ENCODE measurements at places on chromosomes 16 and 17. TPM values are rescaled to one million over a fixed set of nuclear protein-coding genes. Genes with fewer than 3 reads are reported as not detected.

Gene GPR142
- total RNA-seq = not detected

Gene SEPTIN12
- total RNA-seq = not detected

- DNase-seq = no peak
Observed at GRCh38 chr17:44376124-44376523, 12.5 kb upstream of the FAM171A2 start.

Gene IRX3
- total RNA-seq = 6.5 TPM

GRCh38 chr17:69375229-69375628, 39.3 kb upstream of the MAP2K6 start:
- DNase-seq = no peak

DNA sequence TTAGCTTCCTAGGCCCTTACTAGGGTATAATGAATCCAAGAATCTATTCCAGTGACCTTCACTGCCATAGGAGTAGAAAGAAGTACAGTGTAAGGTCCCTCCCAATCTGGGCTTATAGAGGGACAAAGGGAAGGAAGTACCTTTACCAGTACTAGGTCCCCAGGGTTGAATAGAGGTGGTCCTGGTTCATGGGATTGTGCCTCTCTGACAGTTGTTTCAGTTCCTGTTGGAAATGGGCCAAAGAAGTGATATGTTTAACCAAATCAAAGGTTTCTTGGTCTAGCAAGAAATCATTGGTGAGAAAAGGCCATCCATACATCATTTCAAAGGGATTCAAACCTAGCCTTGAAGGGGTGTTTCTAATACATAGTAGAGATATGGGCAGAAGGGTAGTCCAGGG, 16.0 kb upstream of the ZNHIT3 start:
- no peak for DNase-seq

GRCh38 chr17:3659541-3660111, 8.8 kb downstream of the TAX1BP3 start:
- DNase-seq = peak; percentile 94

GRCh38 chr16:49349446-49350168, 24.0 kb upstream of the C16orf78 start:
- no peak for DNase-seq

DNA sequence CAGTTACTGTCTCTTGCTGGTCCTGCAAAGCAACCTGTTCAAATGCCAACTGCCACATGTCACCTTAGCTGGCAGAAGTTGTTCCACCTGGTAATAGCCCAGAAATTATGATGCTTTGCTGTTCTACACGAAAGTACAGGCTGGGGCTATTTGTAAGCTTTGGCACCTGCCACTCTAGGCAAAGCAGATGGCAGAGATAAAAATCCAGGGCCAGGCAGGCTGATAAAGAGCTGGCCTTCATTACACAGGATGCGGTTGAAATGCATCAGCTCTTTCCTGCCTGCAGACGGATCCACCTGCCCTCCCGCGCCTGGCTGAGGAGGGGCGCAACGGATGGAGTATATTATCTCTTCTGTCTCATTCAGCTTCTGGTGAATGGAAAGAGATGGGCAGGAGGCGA, 29.3 kb upstream of the KDM8 start:
- no peak for DNase-seq

DNA sequence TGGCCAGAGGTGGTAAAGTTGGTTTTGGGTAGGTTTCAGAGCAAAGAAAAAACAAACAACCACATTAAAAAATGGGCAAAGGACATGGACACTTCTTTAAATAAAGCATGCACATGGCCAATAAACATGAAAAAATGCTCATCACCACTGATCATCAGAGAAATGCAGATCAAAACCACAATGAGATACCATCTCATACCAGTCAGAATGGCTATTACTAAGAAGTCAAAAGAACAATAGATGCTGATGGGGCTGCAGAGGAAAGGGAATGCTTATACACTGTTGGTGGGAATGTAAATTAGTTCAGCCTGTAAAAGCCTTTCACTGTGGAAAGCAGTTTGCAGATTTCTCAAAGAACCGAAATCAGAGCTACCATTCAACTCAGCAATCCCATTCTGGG, 598.4 kb upstream of the SOX9 start:
- no peak for DNase-seq

DNA sequence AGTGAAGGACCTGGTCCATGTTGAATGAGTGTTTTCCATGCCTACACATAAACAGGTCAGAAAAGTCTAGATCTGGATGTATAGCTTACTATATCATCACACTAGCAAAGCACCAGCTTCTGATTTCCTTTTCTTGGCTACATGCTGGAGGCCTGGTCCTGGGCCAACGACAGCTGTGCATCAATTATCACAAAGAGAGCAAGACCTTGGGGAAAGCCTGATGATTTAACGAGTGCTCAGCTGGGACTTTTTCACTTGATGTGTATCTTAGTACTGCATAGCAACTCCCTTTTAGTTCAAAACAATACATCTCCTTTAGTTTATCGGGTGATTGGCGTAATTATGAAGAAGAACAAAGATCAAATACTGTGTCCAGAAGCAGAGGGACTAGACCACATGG, 358.2 kb downstream of the KIF2B start:
- no peak for DNase-seq

GRCh38 chr16:88534638-88535190, 35.5 kb upstream of the ZC3H18 start:
- DNase-seq = peak; percentile 39

GRCh38 chr16:86306811-86307513, 203.4 kb upstream of the FOXF1 start:
- DNase-seq = no peak

DNA sequence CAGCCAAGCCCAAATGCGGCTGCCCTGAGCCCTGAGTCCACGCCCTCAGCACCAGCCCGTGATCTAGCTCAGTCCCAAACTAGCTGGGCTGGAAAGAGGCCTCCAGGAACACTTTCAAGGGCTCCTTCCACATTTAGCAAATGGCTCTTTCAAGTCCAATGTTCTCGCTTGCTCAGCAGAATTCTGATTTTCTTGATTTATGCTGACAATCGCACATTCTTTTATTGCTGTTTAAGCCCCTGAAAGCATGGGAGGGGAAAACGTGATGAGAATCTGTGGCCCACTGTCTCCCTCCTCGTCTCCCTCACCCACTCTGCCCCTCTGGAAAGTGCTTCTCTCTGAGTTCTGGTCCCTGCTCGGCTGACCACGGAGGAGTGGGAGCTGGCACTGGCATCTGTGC, 293.8 kb downstream of the FOXL1 start:
- DNase-seq = no peak

DNA sequence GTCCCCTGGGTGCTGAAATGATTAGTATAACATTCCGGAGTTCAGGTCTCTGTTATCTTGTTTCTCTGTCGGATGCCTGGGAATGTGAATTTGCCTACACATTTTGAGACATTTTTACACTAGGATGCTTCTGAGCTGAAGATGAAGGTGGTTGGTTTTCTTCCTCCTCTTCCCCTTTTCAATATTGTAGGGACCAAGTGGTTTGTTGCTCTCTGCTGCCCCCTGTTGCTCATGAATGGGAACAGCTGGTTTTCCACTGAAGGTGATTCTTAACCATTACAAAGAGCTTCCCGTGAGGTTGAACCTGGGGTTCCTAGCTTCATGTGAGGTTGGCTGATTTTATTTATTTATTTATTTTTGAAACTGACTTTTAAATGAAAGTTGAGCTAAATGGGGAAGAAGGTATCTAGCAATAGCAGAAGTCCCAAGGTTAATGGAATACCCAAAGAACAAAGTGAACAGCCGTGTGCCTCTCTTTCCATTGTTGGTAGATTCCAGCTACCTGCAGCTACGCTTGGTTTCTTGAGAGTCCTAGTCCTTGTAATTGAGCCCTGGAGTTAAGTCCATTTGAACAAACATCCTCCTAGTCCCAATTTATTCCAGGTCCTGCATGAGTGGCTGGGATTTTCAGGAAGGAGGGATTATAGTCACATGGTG, 983.9 kb upstream of the EEF2KMT start:
- DNase-seq = peak; percentile 14

DNA sequence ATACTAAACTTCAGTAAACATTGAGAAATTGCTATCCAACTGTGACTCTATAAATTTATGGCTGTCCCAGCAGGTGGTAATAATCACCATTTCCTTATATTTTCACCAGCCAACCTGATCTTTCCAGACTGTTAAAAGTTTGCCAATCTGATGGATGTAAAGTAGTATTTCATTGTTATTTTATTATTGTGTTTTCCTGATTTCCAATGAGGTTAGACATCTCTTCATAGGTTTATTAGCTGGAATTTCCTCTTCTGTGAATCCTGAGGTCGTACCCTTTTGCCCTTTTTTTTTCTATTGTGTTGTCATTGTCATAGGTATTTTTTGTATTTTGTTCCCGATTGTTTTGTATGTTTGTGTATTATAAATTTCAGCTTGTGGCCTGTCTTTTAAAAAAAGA, 31.7 kb downstream of the BMERB1 start:
- no peak for DNase-seq

Gene CDRT15
- total RNA-seq = not detected

- DNase-seq = peak; percentile 25
Observed at GRCh38 chr17:57461082-57461481, 204.8 kb downstream of the MSI2 start.

GRCh38 chr16:69111876-69112230, 6.4 kb downstream of the HAS3 start:
- DNase-seq = no peak

DNA sequence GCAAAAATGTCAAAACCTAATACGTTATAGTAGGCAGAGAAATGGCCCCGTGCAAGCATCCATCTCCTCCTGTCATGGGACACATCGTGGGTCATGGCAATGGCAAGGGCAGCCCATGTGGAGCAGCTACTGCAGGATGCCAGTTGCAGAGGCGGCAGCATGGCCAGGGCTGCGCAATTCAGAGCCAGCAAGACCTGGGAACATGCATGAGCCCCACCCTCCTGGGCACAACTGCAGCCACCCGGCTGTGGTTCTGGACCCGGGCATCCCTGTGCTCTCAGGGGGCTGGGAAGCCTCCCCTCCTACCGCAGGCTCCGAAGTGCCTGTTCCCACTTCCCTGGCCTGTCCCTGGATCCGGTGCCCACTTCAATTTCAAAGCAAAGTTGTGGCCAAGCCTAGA, 203.6 kb downstream of the CPPED1 start:
- no peak for DNase-seq

DNA sequence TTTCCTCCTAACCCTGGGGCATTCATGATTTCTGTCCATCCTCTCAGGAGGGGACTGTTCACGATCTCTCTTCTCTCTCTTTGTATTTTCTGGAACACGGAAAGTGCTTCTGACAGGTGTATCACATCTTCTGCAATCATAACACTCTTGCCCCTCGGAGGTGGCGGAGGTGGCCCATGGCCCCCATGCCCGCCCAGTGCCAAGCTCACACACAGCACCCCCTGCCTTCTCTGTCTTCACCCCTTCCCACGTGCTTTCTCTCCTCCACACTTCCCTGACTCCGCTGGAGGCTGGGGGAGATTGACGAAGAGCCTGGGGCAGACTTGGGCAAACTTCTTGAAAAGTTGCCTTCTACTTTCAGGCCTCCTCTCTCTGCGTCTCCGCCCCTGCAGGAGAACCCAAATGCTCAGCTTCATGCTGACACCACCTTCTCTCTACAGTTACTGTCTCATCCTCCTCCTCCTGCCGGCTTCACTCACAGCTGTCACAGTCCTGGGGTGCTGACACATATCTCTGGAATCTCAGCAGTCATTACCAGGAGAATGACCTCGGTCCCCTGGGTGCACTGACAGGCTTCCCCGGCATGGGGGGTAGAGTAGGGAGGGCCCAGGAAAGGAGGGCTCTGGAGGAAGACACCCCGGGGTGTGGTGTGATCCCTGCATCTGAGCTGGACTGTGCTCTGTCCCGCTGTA, 127.1 kb downstream of the ENGASE start:
- peak; percentile 88 for DNase-seq

DNA sequence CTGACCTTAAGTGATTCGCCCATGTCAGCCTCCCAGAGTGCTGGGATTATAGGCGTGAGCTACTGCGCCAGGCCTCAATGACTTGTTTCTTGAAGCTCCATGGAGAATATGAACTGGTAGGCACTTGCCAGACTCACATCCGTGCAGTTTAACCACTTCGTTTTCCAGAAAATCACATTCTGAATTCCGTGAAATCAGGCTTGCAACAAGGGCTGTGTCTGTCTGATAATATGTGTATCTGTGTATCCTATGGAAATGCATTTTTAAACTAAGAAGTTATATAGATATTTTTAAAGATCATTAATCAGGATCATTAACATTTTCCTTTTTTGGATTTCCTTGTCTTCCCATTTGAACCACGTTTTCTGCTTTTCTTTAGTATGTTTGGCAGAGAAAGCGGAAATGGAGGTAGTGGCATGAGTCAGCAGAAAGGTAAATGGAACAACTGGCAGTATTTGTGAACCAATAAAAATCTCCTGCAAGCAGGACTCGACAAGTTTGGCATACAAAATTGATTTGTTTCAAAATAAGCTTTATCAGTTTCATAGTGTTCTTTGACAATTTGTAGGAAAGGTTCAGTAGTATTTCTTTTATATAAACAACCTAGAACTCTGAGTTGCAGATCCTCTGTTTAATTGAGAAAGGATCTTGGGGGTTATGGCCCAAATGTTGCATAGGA, 33.0 kb downstream of the USP10 start:
- DNase-seq = no peak

GRCh38 chr16:85879975-85880831, 18.8 kb upstream of the IRF8 start:
- DNase-seq = no peak

DNA sequence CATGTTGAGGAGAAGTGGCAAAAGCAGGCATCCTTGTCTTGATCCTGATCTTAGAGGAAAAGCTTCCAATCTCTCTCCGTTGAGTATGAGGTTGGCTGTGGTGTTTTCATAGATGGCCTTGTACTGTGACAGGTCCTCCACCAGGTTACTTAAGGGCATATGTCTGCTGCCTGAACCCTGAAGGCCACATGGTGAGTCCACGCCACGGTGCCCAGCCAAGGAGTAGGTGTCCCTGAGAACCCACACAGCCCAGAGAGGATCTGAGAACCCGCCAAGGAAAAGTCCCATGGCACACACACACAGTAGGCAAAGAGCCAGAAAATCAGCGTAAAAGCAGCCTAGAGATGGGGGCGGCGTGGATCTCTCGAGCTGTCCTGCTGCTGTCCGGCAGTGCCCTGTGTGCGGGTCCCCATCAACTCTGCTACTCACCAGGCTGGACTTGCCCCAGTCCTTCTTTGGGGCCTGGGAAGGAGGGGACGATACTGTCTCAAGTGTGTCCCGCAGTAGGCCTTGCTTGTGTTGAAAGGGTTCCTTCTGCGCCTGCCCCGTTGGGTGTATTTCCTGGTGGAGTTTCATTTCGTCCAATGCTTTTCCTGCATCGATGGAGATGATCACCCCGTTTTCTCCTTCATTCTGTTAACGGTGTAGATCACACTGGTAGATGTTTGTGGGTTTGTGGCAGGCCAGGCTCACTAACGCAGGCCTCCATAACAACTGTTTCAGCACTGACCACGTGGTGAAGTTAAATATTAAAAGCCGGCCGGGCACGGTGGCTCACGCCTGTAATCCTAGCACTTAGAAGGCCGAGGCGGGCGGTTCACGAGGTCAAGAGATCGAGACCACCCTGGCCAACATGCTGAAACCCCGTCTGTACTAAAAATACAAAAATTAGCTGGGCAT, 90.8 kb upstream of the DNAH17 start:
- DNase-seq = no peak

DNA sequence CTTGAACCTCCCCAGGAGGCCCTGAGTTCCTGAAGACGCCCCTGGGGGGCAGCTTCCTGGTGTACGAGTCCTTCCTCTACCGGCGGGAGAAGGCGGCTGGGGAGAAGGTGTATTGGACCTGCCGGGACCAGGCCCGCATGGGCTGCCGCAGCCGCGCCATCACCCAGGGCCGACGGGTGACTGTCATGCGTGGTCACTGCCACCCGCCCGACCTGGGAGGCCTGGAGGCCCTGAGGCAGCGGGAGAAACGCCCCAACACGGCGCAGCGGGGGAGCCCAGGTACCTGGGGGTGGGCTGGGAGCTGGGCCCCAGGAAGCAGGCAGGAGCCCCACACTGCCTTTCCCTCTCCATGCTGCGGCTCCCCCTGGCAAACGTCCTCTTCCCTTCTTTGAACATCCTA, 22.0 kb downstream of the FLYWCH1 start:
- no peak for DNase-seq

Measured in Daoy (cell line).